CD4-positive, alpha-beta T cell treated with Interferon gamma for 1 hour (primary cell): ENCODE measurements at places on chromosomes 1 and 21.

- no peak for DNase-seq
Observed at GRCh38 chr1:162757476-162757875, 33.0 kb upstream of the HSD17B7 start.

GRCh38 chr21:45478115-45478801 lies 64.0 kb downstream of the SLC19A1 start:
- peak; percentile 85 for DNase-seq

GRCh38 chr1:77281491-77282186 lies at the start of gene AK5:
AK5 (plus strand) TSS chr1:77282019; CDS start chr1:77282314, 295 bp downstream.
- DNase-seq = peak; percentile 20

GRCh38 chr1:42282867-42283583 lies 52.0 kb downstream of the FOXJ3 start:
- no peak for DNase-seq

DNA sequence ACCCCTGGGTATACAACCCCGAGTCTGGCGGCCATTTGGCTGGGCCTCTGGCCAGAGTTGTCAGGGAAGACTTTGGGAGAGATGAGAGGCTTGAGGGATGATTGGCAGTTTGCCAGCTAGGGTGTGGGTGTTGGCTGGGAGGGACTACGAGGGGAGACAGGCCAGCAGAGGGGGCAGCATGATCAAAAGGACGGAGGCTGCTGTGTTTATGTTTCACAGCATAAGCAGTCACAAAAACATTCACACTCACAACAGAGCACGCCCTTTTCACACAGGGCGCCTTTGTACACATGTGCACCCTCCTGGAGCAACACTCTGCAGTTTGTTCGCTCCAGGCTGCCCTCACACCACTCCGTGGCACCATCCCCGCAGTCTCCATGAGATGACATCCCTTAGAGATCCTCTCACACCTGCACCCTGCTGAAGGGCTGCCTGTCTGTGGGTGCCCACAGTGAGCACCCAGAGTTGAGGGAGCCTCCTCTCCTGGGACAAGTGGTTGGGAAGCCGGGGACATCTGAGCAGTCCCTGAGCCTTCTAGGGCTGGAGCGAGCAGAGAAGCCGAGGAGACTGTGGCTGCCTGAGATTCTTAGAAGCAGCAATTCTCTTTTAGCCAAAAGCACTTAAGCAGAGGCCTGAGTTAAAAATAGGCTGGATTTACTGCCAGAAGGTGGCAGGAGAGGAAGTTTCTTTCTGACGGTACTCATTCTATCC lies 15.4 kb downstream of the EFNA3 start:
- no peak for DNase-seq

- DNase-seq = no peak
Observed at GRCh38 chr1:197285526-197286205, 17.6 kb downstream of the CRB1 start.

DNA sequence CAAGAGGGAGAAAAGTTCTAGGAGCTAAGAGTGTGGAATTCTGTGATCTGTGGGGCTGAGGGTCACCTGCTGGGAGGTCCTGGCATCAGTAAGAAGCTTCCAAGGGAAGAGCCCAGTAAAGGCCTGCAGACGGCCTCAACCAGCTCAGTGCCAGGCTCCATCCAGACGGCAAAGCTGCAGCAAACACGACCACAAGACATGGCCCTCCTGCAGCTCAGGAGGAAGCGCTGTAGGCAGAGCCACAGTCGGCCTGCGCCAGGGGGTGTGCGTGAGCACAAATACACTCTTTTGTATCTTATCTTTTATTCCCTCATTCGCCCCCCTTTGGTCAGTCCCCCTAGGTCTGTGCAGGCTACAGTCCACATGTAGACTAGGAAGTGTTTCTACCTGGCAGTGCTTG lies 13.4 kb downstream of the C1orf174 start:
- no peak for DNase-seq
